ENCODE measurements at places on chromosomes 12 and 14.

DNA sequence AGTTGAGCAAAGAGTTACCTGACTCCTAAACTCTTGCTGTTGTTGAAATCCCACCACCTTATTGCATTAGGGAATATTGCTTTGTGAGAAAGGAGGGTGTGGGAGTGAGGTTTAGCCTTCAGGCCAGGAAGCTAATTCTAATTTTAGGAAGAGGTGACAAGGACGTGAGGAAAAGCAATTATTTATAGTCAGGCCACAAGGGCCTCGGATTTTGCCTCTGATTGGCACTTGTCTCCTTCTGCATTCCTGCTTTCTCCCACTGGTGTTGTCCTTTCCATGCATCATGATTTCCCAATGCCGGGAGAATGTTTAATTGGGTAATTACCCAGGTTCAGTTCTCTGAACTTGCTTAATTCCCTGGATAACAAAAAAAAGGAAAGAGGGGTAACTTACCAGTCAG is 37.9 kb upstream of the SLC38A2 start:
- no peak for DNase-seq

DNA sequence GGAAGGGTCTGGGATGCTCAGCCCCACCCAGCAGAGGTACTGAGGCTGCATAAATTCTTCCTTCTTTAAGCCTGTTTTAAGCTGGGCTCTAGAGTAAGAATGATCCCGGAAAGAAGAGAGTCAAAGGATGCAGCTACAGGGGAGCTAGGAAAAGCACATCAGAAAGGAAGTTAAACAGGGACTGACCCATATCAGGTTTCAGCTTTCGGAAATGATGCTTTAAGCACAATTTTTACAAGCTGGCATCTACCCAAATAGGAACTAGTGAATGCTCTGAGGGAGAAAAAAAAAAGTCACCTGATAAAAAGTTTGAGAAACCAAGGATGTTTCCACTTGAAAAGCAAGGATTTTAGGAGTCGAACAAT is 22.0 kb downstream of the TSPAN8 start:
- DNase-seq: no peak

GRCh38 chr14:69682621-69683263 is 71.3 kb downstream of the SUSD6 start:
- no peak for DNase-seq

GRCh38 chr14:34833549-34834523 is 41.3 kb downstream of the BAZ1A start:
- DNase-seq: no peak

- no peak for DNase-seq
These were observed 61.7 kb downstream of the FBXO34 start for GRCh38 chr14:55332654-55333570.

- no peak for DNase-seq
These were observed 69.9 kb downstream of the ASCL4 start for GRCh38 chr12:107844312-107844921.

GRCh38 chr14:37642125-37642524 is 46.7 kb downstream of the TTC6 start:
- DNase-seq: no peak

- peak; percentile 38 for DNase-seq
These were observed at the start of gene ATXN2 for GRCh38 chr12:111598637-111599452. Gene ATXN2, minus strand, starts transcription at chr12:111599315. Its CDS starts 281 bp downstream, at chr12:111599034.

GRCh38 chr14:24670594-24670993 is 36.6 kb upstream of the GZMB start:
- DNase-seq: no peak

- DNase-seq: no peak
These were observed 70.1 kb upstream of the HIF1A start for GRCh38 chr14:61625165-61625564.

- DNase-seq: no peak
These were observed 162.8 kb downstream of the MON2 start for GRCh38 chr12:62629413-62629812.

GRCh38 chr14:34872822-34873588 is 2.2 kb downstream of the BAZ1A start:
- peak; percentile 9 for DNase-seq

DNA sequence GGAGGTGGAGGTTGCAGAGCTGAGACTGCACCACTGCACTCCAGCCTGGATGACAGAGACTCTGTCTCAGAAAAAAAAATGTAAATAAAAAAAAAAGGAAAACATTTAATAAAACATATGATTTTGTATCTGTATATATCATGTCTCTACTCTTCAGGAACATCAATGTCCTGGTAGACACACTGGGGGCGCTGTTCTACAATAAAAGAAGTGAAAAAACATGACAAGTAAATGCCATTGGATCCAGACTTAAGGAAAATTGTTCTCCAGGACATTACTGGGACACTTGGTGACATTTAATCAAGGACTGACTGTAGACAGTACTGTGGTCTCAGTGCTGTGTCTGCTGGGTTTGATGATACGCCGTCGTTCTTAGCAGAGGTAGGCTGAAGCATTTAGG is 15.5 kb upstream of the KLC1 start:
- no peak for DNase-seq

- DNase-seq: no peak
These were observed 55.8 kb downstream of the MAP3K9 start for GRCh38 chr14:70753518-70753953.

- DNase-seq: no peak
These were observed 171.5 kb upstream of the EEA1 start for GRCh38 chr12:93100610-93101009.

GRCh38 chr14:20755037-20755436 is 9.3 kb downstream of the EDDM3A start:
- no peak for DNase-seq

DNA sequence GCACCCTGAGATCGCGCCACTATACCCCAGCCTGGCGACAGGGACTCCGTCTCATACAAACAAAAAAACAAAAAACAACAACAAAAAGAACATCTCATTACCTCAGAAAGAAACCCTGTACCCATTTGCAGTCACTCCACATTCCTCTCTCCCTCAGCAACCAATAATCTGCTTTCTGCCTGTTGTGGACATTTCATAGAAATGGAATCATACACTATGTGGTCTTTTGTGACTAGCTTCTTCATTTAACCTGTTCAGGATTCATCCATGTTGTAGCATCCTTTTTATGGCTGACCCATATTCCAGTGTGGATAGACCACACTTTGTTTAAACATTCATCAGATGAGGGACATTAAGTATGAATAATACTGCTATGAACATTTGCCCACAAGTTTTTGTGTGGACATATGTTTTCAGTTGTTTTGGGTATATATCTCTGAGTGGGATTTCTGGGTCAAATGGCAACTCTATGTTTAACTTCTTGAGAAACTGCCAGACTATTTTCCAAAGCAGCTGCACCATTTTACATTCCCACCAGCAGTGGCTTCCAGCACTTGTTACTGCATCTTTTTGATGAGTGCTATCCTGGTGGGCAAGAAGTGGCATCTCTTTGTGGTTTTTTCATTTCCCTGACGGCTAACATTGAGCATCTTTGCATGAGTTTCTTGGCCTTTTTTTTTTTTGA is 5.9 kb upstream of the RCOR1 start:
- DNase-seq: no peak

- no peak for DNase-seq
These were observed 3.8 kb upstream of the SIVA1 start for GRCh38 chr14:104749111-104749649.

- no peak for DNase-seq
These were observed 108.2 kb upstream of the SLC38A4 start for GRCh38 chr12:46933947-46934346.

Measured in stimulated activated CD4-positive, alpha-beta T cell treated with anti-CD3 and anti-CD28 coated beads, Interleukin-2, amount 100 ng/mL, for 4 hours (primary cell).